ENCODE measurements at places on chromosomes 7 and 10. TPM values are rescaled to one million over a fixed set of nuclear protein-coding genes. Genes with fewer than 3 reads are reported as not detected.

The NEUROD6 gene
- not detected for total RNA-seq

The ZP3 gene
- not detected for total RNA-seq

The TMEM178B gene
- 15.2 TPM for total RNA-seq

DNA sequence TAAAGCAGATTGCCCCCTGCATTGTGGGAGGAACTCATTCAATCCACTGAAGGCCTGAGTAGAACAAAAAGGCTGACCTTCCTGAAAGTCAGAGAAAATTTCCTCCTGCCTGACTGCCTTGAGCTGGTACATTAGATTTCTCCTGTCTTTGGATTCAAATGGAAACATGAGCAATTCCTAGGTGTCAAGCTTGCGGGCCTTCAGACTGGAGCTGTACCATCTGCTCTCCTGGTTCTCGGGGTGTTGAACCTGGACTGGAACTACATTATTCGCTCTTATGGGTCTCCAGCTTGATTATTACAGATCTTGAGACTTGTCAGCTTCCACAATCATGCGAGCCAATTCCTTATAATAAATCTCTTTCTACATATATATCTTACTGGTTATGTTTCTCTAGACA lies 173.6 kb upstream of the STEAP4 start:
- DNase-seq, result no peak

DNA sequence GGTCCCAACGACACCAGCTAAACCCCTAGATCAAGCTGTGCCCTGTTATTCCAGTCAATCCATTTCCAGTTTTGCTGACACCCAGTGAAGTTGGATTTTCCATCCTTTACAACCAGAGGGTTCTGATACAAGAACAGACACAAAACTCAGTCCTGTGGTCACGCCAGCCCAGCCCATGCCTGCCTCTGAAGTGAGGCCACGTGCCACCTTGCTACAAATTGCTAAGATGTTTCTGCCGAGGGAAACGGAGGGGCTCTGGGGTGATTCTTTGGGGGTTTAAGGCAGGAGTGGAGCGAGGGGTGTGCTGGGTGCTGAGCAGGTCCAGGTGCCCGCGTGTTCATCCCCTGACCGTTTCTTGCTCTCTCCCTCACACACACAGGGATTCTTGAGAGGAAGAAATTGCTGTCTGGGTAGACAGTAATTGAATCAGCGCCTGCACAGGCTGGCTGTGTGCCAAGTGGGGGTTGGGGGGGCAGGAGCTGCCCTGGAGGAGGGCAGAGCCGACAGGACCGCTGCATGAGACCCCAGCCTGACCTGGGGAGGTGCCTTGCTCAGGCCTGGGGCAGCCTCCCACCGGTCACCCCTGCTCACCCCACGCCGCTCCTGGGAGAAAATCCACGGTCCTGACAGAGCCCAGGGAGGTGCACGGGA lies 38.1 kb downstream of the ADAP1 start:
- peak; percentile 17 for DNase-seq

Data from cardiac septum (tissue), 1 donor.